Activated T-cell treated with anti-CD3 and anti-CD28 coated beads, Interleukin-2, amount 50 U/mL, for 24 hours (primary cell): ENCODE measurements at places on chromosomes 16 and 17.

GRCh38 chr17:63162406-63163157 is 196.5 kb downstream of the TANC2 start:
- no peak for DNase-seq

- DNase-seq: no peak
Observed at GRCh38 chr16:56212144-56212543, 20.9 kb downstream of the GNAO1 start.

GRCh38 chr17:75335315-75335714 is 46.1 kb upstream of the SLC25A19 start:
- no peak for DNase-seq

GRCh38 chr16:14456793-14457481 is 173.1 kb downstream of the PARN start:
- no peak for DNase-seq

- DNase-seq: no peak
Observed at GRCh38 chr16:85606904-85607303, 6.2 kb upstream of the GSE1 start.

GRCh38 chr17:43216762-43217613 is 5.3 kb downstream of the TMEM106A start:
- DNase-seq: no peak

- DNase-seq: no peak
Observed at GRCh38 chr17:49976163-49976827, 7.3 kb downstream of the DLX4 start.

DNA sequence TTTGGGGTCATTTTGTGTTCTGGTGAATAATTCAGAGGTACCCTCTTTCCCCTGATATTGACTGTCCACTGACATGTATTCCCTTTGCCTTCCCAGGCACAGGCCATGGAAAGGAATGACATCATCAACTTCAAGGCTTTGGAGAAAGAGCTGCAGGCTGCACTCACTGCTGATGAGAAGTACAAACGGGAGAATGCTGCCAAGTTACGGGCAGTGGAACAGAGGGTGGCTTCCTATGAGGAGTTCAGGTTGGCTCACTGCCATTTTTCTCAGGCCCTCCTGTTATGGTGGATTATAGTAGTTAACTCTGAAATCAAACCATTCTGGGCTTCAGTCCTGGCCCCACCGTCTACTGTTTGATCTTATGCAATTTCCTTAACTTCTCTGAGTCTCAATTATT is 1.6 kb upstream of the EFTUD2 start:
- DNase-seq: no peak

DNA sequence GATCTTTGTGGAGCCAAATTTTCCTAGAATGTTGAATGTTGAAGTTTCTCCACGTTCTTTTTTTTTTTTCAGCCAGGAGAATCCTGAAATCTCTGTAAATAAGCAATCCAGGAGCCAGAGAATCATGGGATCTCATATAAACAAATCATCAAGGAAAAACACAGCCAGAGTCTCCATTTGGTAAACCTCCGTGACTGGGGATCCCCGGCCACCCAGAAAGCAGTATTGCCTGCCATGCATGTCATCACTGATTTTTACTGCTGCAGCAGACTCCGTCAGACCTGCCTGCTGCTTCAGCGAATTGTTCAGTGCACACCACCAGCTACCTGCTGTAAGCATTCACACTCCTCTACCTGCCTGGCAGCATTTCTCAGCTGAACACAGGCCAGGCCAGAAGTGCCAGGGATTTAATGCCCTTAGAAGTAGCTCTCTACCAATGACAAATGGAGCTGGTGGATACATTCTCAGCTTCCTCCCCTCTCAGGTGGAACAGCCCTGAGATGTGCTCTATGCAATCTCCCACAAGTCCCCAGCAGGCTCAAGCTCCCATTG is 158.6 kb downstream of the CYLD start:
- no peak for DNase-seq

DNA sequence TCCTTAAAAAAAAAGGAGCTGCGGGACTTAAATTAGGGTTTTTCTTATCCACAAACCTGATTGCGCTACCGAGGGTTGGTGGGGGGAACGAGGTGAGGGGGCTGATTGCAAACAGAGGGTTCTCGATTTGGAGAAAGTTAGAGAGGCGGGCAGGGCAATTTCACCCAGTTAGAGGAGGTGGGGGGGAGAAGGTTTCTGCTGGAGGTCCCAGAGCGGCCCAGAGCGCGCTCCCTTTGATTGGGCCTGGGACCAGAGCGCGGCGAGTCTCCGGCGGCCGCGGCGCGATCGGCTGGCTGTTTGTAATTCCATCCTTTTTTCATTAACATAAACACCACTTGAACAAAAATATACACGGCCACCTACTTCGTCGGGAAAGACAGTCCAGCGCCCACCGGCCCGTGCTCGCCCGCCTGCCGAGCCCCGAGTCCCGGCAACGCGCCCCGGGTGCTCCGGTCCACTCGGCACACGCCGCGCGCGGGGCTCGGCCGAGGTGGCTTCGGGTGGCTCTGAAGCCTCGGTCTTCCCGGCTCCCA is 13.3 kb upstream of the FOXF1 start:
- no peak for DNase-seq

DNA sequence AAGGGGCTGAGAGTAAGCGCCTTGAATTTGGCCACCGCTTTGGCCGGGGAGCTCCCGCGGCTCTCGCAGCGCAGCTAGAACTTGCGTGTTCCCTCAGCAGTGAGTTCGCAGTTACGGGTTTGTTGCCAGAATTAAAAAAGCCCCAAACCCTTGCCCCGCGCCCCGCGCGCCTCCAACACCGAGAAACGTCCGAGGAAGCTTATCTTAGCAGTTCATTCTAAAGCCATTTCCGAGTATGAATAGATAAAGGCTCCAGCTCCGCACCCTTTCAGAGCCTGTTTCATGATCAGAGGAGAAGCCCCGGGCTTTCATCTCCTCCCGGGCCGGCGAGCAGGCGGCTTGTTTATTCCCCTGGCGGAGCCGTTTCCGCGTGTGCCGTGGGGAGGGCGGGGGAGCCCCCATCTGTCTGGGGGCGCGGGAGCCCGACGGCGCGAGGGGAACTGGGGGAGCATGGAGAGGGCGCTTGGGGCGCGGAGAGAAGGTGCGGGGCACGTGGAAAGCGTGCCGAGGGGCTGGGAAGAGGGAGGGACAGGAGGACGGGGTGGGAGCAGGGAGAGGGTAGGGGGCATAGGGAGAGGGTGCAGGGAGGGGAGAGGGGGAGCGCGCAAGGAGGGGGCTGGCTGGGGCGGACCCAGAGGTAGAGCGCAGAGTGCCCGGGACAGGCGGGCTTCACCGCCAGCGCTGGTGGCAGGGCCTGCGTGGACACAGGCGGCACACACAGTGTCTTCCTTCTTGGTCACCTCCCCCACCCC is 9.9 kb downstream of the TBX4 start:
- peak; percentile 27 for DNase-seq

DNA sequence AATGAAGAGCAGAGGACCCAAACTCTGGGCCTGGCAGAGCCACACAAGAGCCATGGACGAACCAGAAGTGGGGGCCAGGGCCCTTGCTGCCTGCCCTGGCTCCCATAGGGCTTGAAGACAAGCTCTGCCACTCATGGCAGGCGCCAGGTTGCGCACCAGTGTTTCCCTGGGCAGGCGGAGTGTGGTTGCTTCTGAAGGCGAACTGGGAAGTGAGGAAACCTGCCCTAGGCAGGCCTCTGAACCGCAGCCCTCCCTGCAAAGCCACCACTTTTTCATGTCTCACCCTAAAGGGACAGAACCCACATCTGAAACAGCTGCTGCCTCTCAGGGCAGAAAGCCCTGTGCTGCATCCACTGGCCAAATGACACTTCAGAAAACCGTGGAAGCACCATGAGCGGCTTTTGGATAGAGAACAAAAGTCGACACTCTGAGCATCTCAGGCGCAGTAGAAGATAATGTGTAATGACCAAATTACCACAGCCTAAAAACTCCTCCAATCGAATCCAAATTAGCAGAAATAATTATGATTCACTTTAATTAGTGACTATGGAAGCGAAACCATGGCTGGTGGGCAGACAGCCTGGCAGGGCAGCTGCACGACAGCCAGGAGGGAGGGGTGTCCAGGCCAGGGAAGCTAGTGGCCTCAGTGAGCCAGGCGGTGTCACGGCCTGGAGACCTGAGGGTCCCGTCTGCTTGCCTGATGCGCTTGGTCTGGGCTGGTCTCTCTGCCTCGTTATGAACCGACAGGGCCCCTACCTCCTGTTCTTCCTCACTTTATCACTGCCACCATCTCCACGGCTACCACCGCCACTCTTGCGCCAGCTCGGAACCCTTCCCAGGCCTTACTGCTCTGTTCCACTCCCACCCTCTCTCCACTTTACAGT is 59.1 kb downstream of the PRMT7 start:
- peak; percentile 59 for DNase-seq

- no peak for DNase-seq
Observed at GRCh38 chr17:82217120-82217529, 4.5 kb upstream of the CCDC57 start.

DNA sequence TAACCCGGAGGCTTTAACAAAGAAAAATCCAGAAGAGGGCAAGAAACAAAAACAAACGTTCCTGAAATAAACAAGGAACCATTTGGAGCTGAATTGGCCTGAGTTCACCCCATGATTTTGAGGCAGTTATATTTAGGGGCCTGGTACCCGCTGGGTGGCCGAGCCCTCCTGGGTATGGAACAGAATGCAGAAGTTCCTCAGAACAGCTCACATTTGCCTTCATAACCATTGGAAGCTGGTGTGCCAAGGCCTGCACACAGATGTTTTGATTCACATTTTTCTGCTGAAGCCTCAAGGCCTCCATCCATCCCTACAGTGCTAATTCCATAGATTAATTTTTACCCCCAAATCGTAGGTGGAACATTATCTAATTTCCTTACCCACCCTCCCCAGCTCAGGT is 3.3 kb upstream of the ZFHX3 start:
- DNase-seq: no peak

- DNase-seq: no peak
Observed at GRCh38 chr16:20303012-20303411, 24.3 kb downstream of the GP2 start.

- no peak for DNase-seq
Observed at GRCh38 chr16:78562650-78563049, 463.2 kb downstream of the WWOX start.

DNA sequence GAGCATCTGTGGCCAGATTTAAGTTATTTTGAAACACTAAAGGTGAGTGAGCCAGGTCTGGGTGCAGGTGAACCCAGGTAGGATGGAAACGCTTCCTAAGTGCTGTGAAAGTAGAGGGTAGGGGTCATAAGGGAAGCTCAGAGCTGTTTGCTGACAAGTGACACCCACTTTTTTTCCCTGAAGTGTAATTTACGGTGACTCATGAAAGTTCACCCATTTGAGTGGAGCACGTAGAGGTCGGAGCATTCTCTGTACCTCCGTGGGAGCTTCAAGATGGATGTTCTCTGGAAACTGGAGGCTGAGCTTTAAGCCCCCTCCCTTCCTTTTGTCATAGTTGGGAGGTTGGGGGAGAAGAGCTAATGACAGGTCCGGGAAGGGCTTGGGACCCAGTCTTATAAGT is 44.3 kb downstream of the MPRIP start:
- no peak for DNase-seq
